Stimulated activated CD8-positive, alpha-beta memory T cell treated with anti-CD3 and anti-CD28 coated beads, Interleukin-15, amount 100 ng/mL, for 4 hours (primary cell): ENCODE measurements at places on chromosomes 3 and 15.

GRCh38 chr15:84633311-84634227 is 20.5 kb downstream of the WDR73 start:
- peak; percentile 50 for DNase-seq

DNA sequence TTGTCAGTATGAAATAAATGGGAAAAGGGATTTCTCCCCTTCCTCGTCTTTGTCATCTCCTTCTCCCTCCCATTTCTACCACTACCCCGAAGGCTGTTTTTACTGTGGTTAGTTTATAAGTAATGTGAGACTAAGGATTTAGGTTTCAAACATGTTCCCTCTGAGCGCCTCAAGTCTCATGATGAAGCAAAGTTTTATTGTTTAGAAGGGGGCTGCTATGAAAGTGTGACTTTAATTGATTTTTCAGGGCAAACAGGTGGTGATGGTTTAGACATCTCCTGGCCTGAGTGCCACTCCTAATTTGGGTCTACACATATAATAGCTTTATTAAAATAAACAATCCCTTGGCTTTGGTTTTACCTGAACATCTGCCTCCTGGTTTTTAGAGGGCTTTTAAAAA is 185.5 kb downstream of the MCTP2 start:
- no peak for DNase-seq

DNA sequence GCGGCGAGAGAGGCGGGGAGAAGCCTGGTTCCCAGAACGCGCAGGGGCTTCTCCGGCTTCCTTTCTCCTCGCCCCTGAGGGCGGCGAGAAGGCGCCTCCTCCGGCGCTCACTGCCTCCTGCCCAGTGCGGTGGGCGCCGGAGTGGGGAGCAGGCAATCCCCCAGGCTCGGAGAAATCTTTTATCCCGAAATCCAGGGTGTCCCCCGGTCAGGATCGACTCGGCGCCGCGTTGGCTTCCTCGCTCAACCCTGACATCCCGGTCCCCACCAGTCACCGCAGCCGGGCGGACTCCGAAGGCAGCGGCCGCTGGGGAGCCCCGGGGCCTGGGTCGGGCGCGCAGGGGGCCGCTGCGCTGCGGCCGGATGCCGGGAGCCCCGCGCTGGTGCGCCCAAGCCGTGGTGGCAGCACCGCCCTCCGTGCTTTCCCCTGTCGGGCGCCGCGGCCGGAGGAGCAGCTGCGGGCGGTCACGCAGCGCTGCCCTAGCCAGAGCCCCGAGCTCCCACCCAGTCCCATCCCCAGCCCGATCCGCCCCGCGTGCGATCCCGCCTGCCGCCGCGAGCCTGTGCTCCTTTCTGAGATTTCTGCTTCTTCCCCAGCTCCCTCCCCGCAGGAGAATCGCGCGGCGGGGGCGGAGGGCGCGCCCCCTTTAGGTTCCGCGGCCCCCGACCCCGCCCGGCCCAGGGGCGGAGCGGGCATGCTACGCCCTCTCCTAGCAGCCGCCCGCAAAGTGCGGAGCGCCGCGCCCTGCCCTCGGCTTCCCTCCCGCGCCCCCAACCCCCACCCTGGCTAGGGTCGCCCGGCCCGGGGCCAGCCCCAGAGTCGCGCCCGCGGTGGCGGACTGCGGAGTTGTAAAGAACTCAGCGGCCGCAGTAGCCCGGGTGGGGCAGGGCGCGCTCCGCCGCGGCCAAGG is 683 bp upstream of the CACNA2D3 start:
- DNase-seq, result no peak

DNA sequence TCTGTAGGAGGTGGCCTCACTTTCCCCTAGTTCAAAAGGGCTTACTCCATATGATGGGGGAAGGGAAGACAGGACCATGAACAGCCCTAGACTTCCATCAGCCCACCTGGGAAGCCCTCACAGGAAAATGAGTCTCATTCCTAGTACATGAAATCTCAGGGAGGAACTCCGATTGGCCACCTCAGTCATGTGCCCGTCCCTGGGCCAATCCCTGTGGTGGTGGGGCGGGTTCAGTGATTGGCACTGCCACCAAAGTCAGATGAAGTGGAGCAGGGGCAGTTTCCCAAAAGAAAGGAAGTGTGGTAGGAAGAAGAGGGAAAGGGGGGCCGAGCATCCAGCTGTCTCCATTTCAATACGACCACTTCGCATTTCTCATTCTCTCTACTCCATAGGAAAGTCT is 25.9 kb upstream of the GP9 start:
- no peak for DNase-seq

DNA sequence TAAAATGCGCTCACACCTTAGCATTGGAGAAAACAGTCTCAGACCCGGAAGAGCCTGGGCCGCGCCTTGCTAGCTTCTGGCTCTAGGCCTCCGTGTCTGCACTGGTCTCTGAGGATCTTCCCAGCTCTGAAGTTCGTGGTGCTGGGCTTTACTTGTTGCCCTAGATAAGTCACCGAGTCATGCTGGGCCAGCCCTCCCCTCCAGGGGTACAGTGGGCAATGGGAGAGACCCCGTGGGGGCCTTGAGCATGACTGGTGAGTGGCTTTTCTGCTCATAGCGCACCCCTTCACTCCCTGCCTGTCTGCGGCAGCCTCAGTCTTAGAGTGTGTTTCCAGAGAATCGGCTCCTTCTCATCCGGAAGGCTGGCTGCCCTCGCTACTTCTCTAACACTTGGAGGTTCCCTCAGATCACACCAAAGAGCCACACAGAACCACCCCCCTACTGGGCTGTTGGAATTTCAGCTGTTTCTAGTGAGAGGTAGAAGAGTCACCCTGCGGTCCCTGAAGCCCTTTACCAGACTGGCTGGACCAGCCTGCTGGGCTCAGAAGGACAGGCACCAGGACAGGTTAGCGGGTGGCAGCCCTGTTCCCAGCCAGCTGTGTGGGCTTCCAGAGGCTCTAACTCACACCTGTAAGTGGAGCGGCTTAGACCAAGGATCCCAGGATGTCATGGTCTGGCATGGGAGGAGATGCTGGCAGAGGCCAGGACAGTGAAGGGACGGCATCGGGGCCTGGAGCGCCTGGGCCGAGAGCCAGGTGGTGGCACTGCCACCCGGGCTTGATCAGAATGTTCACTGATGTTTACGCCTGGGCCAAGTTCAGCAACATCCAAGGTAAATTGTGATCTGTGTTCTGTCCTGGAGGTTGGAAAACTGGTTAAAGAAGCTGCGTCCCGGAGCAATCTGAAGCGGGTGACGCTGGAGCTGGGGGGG is 17.9 kb downstream of the ALDH1A3 start:
- DNase-seq, result no peak

DNA sequence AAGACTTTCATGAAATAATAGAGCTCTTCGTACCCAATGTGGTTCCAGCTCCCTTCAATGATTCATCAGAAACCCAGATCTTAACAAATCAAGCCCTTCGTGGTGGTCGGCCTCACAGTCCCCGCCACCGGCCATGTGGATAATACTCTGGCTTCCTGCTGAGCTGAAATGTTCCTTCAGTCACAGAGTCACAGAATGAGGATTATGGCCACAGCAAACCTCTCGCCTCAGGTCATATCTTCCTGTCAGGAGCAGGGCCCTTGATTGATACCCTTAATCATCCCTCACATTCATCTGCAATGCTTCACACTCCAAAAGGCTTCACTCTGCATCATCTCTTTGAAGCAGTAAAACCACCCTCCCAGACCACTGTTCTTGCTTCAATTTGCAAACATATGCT is 452.6 kb downstream of the OCA2 start:
- no peak for DNase-seq

- DNase-seq, result no peak
Measured at GRCh38 chr3:42195879-42196330, 70.1 kb downstream of the CCK start.

DNA sequence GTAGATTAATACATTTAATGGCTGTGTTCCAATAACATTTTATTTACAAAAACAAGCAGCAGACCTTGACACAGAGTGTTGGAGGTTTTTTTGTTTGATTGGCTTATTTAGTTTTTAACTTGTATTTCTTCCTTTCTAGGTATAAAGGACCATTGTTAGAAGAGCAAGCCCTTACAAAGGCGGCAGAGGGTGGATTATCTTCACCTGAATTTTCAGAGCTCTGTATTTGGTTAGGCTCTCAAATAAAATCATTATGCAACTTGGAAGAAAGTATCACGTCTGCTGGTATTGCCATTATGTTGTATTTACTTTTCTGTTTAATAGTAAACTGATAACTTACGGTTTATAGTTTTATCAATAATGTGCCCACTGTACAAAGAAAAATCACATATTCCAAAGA is 10.0 kb downstream of the FAM98B start:
- no peak for DNase-seq

- DNase-seq, result no peak
Measured at GRCh38 chr3:47978386-47978785, 37.8 kb downstream of the MAP4 start.

DNA sequence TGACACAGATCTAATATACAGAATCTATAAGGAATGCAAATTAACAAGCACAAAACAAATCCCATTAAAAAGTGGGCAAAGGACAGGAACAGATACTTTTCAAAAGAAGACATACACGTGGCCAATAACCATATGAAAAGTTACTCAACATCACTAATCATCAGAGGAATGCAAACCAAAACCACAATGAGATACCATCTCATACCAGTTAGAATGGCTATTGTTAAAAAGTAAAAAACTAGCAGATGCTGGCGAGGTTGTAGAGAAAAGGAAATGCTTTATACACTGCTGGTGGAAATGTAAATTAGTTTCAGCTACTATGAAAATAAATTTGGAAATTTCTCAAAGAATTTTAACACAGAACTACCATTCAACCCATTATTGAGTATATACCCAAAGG is 50.7 kb downstream of the ADAMTS17 start:
- no peak for DNase-seq

- no peak for DNase-seq
Measured at GRCh38 chr3:37945156-37945806, 45.3 kb upstream of the VILL start.

GRCh38 chr3:51680663-51681230 is 9.7 kb downstream of the TEX264 start:
- no peak for DNase-seq
